Stimulated activated CD4-positive, alpha-beta T cell treated with anti-CD3 and anti-CD28 coated beads, Interleukin-15, amount 100 ng/mL, for 1 hour (primary cell): ENCODE measurements at places on chromosomes 6 and 20.

DNA sequence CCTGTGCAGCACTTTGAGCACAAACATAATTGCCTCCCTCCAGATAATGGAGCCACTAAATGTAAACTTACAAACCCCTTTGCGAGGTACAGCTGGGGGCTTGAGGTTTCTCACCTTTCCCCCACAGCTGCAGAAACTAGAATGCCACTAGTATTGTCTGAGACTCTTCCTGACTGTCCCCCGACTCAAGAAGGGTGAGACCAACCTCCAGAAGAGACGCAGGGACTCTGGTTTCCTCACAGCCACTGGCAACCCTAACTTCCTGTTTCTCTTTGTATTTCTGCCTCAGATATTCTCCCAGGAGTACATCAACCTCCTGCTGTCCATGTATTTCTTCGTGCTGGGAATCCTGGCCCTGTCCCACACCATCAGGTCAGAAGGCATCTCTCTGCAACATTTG, 23.6 kb downstream of the HM13 start:
- no peak for DNase-seq

DNA sequence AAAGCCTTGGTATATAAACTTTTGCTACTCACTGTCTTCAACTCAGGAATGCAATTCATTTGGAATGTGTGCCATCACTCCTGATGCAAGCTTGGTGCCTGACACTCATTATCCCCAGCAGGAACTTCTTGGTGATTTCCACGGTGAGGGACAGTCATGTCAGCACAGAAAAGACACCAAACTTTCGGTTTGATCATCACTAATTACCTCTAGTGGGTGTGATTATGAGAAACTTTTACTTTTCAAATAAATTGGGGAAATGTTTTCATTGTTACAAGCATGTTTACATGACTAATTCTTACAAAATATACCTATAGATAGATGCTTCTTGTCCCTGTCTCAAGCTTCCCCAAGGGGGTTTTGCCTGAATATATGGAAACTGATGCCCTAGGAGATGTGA, 40.9 kb downstream of the RPP40 start:
- no peak for DNase-seq

DNA sequence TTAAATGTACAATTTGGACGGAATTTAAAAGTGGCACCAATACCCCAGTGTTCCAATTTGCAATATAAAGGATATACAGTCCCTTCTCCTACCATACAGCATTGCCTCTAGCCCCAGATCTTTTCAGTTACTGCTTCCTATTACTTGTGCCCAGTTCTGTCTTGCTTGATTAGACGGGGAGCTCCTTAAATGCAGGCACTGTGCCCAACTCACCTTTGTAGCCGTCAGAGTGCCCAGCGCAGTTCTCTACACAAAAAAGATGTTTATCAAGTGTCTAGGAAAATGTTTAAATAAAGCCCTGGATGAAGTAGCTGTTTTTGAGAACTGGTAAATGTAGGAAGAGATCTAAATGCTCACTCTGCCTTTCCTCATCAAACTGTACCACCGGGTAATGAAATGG, 7.6 kb downstream of the TAP2 start:
- DNase-seq: no peak

DNA sequence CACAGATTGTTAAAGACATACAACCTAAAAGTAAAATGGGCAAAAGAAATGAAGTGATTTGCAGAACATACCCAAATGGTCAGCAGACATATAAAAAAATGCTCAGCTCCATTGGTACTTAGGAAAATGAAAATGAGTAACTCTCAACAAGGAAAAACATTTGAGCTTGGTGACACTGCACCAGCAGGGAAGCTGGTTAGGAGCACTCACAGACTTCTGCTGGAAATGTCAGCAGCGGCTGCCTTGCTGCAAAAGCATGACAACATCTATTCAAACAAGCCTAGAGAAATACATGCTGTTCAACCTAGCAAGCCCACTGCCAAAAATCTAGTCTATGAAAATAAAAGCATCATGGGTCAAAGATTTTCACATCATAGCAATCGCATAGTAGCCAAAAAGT, 99.0 kb upstream of the FOXQ1 start:
- no peak for DNase-seq

DNA sequence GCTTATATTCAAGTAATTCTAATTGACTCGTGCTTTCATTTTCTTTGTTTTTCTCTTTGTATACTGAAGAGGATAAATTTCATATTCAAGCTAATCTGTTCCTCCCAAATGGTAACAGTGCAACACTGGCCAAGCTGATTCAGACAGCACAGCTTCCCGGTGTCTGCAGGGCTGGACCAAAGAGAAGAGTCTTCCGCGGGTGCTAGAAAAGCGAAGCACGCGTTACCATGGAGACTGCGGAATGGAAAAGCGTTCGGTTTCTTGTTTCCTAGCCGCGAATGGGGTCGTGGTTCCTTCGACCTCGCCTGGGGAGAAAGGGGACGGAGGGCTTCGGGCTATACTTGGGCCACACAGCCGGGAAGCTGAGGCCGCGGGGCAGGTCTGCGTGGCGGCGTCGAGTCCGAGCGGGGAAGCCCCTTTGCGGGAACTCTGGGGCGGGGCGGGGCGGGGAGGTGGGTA, 6.2 kb upstream of the ZNF311 start:
- DNase-seq: no peak

DNA sequence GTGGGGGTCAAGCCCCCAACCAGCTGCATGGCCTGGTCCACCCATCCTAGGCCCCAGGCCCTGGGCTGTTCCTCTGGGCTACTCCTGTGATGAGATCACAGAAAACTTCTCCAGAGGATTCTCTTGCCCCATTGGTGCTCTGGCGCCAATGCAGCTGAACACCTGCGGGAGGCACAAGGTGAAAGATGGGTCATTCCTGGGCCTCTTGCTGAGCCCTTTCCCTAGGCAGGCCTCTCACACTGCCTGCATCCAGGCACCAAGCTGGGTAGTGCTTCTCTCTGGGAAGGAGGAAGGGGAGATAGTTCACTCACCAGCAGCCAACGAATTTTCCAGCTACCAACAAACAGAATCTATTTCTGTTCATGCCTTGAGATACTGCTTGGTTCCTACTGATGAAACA, 142.1 kb downstream of the PXDC1 start:
- no peak for DNase-seq

GRCh38 chr20:47070176-47070575, 175.5 kb downstream of the EYA2 start:
- DNase-seq: no peak

GRCh38 chr6:54059683-54060082, 51.6 kb upstream of the MLIP start:
- no peak for DNase-seq

DNA sequence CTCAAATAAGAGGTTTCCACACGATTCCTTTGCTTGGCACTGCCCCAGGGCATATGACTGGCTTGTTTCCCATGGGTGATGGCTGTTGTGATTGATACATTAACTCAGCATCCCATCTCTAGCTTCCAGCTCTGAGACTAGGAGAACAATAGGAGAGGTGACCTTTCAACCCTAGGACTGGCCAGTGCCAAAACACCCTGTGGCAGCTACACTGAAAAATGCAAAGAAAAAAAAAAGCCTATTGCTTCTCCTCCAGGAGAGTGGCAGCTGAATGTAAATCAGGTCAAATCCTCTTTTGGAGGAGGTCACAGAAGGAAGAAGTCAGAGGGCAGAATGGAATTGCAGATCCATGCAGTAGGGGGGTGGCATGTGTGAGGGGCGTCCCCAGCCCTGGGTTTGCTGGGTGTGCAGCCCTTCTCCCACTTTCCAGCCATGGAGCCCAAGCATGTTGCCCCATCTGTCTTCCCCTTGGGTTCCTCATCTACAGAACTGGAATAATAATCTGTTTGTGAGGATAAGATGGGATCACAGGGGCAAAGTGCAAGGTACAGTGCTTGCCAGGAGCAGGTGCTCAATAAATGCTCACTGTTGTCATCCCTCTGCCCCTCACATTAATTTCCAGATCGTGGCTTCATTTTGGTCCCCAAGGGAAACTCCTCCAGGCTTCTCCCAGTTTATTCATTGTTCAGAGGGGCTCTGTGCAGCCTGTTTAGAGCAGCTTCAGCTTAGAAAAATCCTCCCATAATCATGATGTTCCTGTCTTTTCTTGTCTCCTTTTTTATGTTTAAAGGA, 245.0 kb upstream of the RIN2 start:
- DNase-seq: no peak

GRCh38 chr6:46781478-46782378, 11.5 kb upstream of the MEP1A start:
- no peak for DNase-seq

GRCh38 chr6:83430611-83431544, at the start of gene ME1:
TSS of gene ME1 (minus strand) at chr6:83431051. CDS start at chr6:83430954, 97 bp downstream.
- DNase-seq: no peak

DNA sequence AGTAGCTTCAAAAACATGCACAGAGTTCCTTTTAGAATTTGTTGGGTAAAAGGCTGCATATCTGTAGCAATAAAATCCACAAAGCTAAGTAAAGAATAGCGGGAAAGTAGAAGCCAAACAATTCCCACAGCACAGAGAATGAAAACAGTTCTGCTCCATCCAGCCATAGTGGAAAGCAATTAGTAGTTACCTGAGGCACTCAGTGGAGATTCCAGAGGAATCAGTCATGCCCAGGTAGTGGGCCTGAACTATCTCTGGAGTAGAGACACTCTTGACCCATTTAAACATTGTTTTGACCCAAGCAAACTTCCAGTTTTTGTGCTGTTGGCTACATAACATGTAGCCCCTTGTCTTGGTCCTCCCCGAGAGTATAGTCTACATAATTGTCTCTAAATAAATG, 559.5 kb upstream of the PTCHD4 start:
- no peak for DNase-seq

DNA sequence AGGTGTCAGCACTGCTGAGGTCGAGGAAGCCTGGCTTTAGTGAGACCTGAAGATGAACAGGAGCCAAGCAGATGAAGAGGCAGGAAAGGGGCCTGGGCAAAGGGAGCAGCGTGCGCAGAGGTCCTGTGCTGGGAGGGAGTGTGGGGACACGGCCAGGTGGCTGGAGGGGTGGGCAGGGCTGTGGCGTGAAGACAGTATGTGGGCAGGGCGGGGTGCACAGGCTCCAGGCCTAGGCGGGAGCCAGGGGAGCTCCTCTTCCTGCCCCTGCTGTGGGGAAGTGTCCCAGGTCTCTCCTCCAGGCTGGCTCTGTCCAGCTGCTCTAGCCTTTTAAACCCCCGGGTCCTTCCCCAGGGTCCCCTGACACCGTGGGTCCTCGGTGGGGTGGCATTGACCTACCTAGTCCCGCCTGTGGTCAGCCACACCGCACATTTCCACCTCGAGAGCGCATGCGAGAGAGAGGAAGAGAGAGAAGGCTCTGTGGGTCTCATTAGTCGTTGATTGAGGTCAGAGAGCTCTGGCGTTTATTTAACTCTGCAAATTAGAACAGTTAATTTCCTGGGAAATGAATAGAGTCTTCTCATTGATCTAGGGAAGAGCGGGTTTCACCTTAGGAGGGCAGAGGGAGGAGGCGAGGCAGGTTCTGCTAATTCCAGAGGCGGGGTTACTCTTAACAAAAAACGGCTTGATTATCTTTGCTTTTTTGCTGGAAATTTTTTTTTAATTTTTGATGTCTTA, 68.8 kb downstream of the CDH4 start:
- DNase-seq: no peak

DNA sequence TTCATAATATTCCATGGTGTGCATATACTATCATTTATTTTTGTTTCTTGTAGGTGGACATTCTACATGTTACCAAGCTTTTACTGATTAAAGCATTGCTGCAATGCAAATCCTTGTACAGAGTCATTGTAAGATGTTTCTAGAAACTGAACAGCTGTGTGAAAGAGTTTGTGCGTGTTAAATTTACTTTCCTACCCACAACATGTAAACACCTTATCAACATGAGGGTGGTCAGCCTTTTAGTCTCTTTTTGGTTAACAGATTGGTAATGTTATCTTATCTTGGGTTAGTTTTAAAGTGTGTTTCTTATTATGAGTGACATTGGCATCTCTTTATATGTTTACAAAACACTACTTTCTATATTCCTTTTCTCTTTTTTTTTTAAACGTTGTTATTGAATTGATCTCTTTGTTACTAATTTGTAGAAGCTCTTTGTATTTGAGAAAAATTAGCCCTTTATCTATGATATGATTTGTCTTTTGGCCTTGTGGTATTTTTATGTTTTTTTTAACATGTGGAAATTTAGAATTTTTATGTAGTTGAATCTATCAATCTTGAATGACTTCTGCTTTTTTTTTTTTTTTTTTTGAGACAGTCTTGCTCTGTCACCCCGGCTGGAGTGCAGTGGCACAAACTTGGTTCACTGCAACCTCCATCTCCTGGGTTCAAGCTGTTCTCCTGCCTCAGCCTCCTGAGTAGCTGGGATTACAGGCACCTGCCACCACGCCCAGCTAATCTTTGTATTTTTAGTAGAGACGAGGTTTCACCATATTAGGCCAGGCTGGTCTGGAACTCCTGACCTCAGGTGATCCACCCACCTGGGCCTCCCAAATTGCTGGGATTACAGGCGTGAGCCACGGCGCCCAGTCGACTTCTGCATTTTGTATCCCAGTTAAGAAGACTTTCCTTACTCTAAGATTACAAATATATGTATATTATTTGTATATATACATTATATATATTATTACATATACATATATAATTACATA, 112.1 kb downstream of the TCP11 start:
- no peak for DNase-seq

GRCh38 chr20:23870461-23870860, 9.1 kb downstream of the CST5 start:
- no peak for DNase-seq

- DNase-seq: no peak
These were observed 434.5 kb downstream of the HDGFL1 start for GRCh38 chr6:23003671-23004467.

- DNase-seq: no peak
These were observed 129.2 kb downstream of the TENT5A start for GRCh38 chr6:81623106-81623759.

- DNase-seq: no peak
These were observed 9.1 kb downstream of the SGK1 start for GRCh38 chr6:134308800-134309199.

DNA sequence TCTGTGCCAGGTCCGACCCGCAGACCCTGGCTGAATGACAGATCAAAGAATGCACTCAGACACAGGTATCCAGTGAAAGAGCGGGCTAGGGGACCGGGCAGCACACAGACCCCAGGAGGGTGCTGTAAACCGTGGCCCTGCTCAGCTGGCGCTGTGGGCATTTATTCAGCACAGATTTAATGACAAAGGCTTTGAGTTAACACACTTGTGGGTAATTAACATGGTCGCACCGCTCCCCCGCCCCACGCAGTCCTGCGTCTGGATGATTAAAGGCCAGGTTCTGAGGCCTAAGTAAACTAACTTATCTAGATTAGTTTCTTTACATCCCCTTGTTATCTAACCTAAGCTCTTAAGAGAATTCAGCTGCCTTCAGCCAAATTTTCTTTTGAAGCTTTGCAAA, 3.5 kb downstream of the MAK start:
- no peak for DNase-seq

GRCh38 chr6:4941782-4942672, 61.8 kb downstream of the RPP40 start:
- DNase-seq: no peak

GRCh38 chr6:170164271-170164900, 126.5 kb downstream of the DLL1 start:
- no peak for DNase-seq

- no peak for DNase-seq
These were observed 214.3 kb upstream of the MYLIP start for GRCh38 chr6:15914553-15914952.

- no peak for DNase-seq
These were observed 491.9 kb upstream of the SOX4 start for GRCh38 chr6:21101694-21102093.

- DNase-seq: no peak
These were observed 114.0 kb downstream of the VEGFA start for GRCh38 chr6:43883847-43884651.

- no peak for DNase-seq
These were observed 25.2 kb downstream of the RFPL4B start for GRCh38 chr6:112372226-112372806.
